ENCODE measurements at places on chromosomes 7 and 10.

DNA sequence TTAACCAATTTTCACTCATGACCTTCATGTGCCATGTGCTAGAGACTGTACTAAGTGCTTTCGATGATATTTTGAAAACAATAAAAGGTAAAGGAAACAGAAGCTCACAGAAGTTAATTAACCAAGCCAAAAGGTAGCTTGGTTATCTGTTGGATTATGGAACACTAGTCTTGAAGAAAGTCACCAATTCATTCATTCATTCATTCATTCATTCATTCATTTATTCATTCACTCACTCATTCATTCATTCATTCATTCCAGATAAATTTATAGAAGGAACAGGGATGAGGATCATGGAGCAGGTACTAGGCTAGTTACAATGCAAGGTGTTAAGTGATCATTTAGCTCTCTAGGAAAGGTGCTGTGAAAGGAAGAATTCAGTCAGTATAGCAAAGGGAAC is 322.8 kb downstream of the MAGI2 start:
- DNase-seq: no peak

GRCh38 chr10:60422809-60423208 is 33.1 kb upstream of the ANK3 start:
- no peak for DNase-seq

GRCh38 chr10:52115823-52116222 is 198.3 kb upstream of the DKK1 start:
- DNase-seq: no peak

DNA sequence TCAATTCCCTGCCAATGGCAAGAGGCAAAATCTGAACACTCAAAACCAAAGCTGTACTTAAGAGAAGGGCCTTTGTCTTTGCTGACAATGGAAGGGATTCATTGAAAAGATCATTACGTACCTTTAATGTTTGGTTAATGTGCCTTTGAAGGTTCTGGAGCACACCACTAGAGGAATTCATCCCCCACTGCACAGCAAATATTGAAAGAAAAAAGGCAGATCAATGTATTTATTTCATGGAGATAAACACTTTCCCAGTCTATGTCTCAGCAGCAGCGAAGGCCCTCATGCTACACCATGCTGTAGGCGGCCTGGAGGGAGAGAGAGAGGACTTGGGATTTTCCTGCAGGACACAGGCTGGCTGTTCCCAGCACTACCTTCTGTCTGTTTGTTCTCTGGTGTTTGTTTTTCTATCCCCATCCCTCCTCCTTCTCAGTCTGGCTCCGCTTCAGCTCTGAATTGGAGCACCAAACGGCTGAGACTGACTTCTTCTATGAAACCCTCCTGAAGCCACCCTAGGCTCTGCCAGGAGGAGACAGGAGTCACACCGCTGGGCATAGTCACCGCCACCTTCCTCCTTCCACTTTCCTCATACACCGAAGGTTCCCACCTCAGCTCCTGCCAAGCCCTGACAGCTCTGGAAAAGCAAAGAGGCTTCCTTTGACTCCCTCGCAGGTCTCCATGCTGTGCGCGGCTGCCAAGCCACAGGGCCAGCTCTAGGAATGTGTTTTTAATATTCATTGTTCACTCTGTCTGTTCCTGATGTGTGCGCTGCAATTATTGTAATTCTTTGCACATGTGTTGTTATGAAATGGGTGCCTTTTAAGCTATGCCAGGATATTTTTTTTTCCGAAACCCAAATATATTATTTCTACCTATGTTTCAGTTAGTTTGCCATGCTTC is 301.5 kb downstream of the FZD1 start:
- DNase-seq: peak; percentile 54

DNA sequence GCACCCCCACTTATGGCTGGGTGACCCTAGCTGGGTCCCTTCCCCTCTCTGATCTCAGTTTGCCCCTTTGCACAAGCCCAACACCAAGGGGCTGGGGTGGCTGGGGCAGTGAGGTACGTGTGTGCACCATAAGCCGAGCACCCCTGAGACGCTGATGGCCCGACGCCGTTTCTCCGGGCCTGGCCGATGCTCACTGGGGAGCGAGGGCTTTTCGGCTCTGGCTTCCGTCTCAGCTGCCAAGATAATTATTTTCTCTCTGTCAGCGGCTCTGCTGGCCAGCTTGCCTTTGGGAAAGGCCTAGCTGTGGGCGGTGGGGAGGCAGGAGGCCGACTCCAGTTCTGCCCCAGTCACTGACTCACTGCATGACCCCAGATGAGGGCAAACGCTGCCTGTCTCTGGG is 91.0 kb downstream of the ZMIZ1 start:
- no peak for DNase-seq

GRCh38 chr10:3838460-3839437 is 53.7 kb upstream of the KLF6 start:
- DNase-seq: no peak

- peak; percentile 85 for DNase-seq
These were observed 45.7 kb downstream of the KIAA1549 start for GRCh38 chr7:138935465-138936011.

- DNase-seq: no peak
These were observed 102.0 kb upstream of the FOXP2 start for GRCh38 chr7:114312649-114313048.

Data from adipocyte (in vitro differentiated cells).